ENCODE measurements at places on chromosomes 7 and 10. TPM values are rescaled to one million over a fixed set of nuclear protein-coding genes. Genes with fewer than 3 reads are reported as not detected.

- peak; percentile 99 for DNase-seq
These were observed 109.5 kb upstream of the TMEM72 start for GRCh38 chr10:44801383-44802327.

DNA sequence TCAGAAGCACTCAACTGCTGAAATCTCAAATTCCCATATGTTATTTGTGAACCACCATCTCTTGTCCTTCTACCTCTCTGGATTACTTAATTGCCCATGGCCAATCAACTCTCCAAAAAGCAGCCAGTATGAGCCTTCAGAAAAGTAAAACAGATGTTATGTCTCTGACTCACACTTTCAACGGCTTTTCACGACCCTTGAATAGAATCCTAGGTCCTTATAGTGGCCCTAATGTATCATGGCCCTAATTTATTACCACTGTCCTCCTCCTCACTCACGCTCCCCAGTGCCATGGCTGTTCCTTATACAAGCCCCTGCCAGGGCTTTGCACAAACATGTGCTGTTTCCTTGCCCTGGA, 20.0 kb downstream of the ZNF438 start:
- peak; percentile 50 for DNase-seq

- DNase-seq = peak; percentile 94
These were observed 83.3 kb upstream of the MKLN1 start for GRCh38 chr7:131244259-131244852.

- DNase-seq = no peak
These were observed 209.2 kb downstream of the C7orf25 start for GRCh38 chr7:42702647-42703046.

- DNase-seq = no peak
These were observed 140.1 kb upstream of the UNC5B start for GRCh38 chr10:71072131-71072822.

- peak; percentile 94 for DNase-seq
These were observed 20.9 kb downstream of the TEX36 start for GRCh38 chr10:125661941-125662515.

- DNase-seq = no peak
These were observed 61.7 kb downstream of the CDH23 start for GRCh38 chr10:71458387-71458786.

- DNase-seq = no peak
These were observed 93.5 kb upstream of the KIAA1217 start for GRCh38 chr10:24115403-24115802.

DNA sequence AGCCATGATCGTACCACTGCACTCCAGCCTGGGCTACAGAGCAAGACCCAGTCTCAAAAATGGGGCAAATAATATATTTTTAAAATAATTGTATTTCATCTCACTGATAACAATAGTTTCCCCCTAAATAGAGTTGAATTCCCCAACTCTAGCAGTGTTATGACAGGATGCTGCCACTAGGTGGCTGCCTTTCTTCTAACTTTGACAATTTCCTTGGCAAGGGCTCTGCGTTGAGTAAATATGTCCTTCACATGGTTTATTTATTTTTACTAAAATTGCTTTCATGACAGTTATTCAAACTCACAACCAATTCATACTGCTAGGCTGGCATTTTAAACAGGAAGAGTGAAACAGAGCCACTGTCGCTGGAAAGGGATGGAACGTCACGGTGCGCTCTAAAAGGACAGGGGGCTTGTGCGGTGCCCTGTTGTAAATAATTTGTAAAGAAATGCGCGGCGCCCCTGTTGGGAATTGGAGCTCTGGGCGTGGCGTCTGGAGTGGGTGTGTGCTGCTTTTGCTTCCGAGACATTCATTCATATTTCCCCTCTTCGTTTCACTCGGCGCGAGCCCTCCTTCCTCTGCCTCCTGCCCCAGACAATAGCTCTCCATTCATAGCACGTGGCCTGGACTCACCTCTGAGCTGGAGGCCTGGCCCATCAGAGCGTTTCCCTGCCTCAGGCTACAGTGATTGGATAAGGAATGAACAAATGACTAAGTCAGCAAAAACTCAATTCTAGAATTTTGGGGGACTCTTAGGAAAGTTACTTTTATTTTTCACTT, 20.5 kb upstream of the PITRM1 start:
- DNase-seq = peak; percentile 89

GRCh38 chr7:22438994-22439393, 61.0 kb downstream of the STEAP1B start:
- DNase-seq = no peak

GRCh38 chr10:102159051-102159597, 6.9 kb downstream of the NOLC1 start:
- DNase-seq = no peak

DNA sequence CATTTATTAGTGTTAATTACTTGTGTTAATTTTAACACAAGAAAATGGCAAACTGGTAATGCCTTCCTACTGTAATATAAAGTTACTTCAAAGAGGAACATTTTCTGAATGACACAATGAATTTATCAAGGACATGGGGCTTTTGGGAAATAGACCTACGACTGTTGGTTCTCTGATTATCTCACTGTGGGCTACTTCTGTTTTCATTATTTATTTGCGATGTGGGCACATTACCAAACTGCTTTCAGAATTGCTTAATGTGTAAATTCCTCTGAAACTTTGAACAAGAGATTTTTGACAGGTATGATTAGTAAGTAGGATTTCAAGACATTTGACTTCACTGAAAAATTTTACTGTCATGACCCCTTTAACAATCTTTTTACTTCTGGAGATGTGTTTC, 535.6 kb downstream of the CNTNAP2 start:
- DNase-seq = no peak

- no peak for DNase-seq
These were observed 254.4 kb downstream of the ANKRD7 start for GRCh38 chr7:118478931-118479330.

GRCh38 chr7:130008941-130009847, 42.0 kb downstream of the ZC3HC1 start:
- peak; percentile 74 for DNase-seq

DNA sequence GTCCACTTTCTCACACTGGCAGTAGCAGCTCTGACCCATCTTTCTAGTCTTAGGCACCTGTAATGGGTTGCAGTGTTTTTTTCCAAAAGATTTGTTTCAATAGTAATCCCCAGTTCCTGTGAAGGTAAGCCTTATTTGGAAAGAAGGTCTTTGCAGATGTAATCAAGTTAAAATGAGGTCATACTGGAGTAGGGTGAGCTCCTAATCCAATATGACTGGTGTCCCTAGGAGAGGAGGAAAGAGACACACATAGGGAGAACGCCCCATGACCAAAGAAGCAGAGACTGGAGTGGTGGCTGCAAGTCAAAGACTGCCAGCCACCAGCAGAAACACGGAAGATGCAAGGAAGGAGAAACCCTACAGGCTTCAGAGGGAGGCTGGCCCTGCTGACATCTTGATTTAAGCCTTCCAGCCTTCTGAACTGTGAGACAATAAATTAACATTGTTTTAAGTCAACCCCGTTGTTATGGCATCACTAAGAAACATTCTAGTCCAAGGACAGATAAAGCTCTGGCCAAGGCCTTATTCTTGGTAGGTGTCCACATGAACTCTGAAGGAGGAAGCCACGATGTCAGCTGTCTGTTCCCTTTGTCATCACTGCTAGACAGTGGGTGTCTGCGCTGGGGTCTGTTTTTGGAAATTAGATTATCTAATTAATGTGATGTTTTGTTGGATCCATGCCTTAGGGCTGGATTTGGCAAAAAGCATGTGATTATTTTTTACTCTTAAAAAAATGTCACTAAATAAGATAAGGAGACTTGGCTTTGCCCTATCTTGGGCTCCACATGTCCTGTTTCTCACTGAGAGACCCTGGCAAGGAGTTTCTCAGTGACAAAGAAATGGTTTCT, 214.9 kb downstream of the KCNMA1 start:
- no peak for DNase-seq

- DNase-seq = peak; percentile 20
These were observed 96.6 kb upstream of the LRRN3 start for GRCh38 chr7:110994028-110994967.

- DNase-seq = no peak
These were observed 27.5 kb downstream of the INPP5F start for GRCh38 chr10:119753309-119753708.

The CYP2E1 gene
- polyA plus RNA-seq = 0.66 TPM

The GALNT17 gene
- polyA plus RNA-seq = not detected

The TFPI2 gene
- polyA plus RNA-seq = 57.6 TPM

The BICC1 gene
- polyA plus RNA-seq = 22.2 TPM

The ZPBP gene
- not detected for polyA plus RNA-seq

The SLC4A2 gene
- polyA plus RNA-seq = 30.5 TPM

The HABP2 gene
- not detected for polyA plus RNA-seq

The DCLRE1A gene
- 5.2 TPM for polyA plus RNA-seq
